B cell (primary cell): ENCODE measurements at places on chromosomes 3 and 15. TPM values are rescaled to one million over a fixed set of nuclear protein-coding genes. Genes with fewer than 3 reads are reported as not detected.

GRCh38 chr15:58159827-58160386 lies 21.7 kb downstream of the AQP9 start:
- no peak for DNase-seq

DNA sequence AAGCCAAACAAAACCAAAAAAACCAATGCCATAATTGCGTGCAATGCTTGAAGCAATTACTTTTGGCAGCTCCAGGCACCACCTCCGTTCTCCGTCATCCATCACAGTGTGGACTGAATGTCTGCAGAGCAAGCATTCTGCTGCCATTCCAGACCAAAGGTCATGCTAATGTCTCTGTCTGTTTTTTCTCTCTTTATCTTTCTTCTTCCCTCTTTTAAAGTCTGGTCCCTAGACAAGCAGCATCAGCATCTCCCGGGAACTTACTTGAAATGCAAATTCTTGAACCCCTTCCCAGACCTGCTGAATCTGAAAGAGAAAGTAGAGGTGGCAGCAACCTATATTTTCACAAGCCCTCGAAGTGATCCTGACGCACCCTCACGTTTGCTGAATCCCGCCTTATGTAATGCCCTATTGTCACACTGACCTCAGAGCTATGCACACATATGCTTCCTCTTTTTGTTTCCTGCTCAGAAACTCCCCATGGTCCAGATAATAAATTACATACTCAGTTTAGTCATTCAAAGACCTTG lies 297.3 kb upstream of the PROK2 start:
- peak; percentile 89 for DNase-seq

GRCh38 chr3:170180079-170180907 lies 1.2 kb downstream of the PHC3 start:
- no peak for DNase-seq

- no peak for DNase-seq
These were observed 82.8 kb upstream of the ABHD17C start for GRCh38 chr15:80612118-80612823.

GRCh38 chr3:126245811-126246727 lies 65.7 kb upstream of the ALDH1L1 start:
- DNase-seq, result no peak

- DNase-seq, result no peak
These were observed 23.6 kb downstream of the ZBTB38 start for GRCh38 chr3:141391991-141392316.

DNA sequence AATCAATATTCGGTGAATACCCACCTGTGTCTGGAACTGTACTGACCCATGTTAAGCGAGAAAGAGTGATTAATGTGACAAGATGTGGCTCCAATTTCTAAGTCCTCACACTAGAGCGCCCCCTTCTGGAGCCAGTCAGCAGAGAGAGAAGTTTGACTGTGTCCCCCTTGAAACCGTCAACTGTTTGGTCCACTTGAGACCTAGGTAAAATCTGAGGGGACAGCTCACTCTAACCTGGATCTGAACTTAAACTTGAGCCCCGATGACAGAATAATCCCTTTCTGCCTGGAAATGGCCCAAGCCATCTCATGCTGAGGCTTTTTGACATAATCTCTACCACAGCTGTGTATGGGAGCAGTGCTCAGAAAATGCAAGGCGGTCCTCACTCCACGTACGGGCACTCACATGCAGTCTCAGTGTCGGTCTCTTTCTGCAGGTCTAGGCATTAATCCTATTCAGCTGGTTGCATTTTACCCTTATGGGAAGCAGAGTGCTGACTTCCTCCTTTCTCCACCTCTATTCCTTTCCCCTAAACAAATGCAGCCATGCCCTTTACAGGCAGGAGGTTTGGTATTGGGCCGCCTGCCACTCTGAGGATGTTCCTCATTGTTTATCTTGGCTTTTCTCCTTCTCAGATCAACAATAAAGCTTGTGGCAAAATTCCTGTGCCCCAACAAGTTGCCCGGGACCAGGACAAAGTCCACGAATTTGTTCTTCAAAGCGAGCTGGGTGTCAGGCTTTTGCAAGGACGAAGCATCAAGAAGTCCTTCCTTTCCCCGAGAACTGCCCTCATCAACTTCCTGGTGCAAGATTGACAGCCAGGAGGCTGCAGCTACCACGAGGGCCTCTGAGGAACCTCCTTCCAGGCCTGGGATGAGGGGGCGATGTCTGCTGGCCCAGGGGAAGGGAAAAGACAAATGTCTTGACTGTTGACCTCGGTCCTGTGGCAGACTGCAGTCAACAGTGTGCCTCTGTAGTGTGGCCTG lies 47.5 kb upstream of the LIMD1 start:
- DNase-seq, result peak; percentile 20

DNA sequence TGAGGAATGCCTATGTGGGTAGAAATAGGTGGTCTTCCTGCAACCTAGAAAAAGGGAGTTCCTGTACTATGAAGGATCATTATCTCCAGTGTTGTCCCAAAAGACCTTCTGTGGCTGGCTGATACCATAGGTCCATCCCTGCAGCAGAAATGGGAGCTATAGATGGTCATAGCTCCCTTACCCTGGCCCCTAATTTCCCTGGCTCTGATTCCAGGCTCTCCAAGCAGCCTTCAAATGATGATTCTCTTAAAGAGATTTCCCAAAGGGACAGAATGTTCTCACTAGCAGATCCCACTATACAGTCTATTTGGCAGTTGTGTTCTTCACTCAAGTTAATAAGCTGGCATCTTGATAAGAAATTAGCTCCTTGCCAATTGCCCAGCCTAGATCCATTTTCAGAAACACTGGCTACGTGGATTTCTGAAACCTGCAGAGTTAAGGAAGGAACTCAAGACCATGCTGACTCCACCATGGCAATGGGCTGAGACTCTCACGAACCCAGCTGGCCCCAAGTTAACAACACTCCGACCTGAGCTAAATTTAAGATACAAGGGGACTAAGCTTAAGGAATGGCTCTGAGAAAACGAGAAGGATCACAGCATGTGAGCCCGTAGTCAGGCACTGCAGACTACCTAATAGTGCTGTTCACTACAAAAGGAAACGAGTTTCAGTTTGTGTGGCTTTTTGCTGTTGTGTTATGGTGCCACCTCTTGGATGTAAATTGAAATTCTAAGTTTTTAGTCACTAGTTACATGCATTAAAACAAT lies 11.4 kb downstream of the C15orf40 start:
- DNase-seq, result peak; percentile 68

GRCh38 chr3:5195605-5196004 lies 8.1 kb downstream of the EDEM1 start:
- peak; percentile 51 for DNase-seq

- no peak for DNase-seq
These were observed 22.8 kb upstream of the KCTD6 start for GRCh38 chr3:58469096-58469495.

GRCh38 chr3:17006132-17006852 lies 121.5 kb downstream of the PLCL2 start:
- DNase-seq, result no peak

Gene UCN2
- polyA plus RNA-seq, result not detected in 2 replicates

Gene SLC28A1
- not detected in 2 replicates for polyA plus RNA-seq

Gene SLC2A2
- polyA plus RNA-seq, result not detected in 2 replicates

Gene GOLIM4
- 2.5 and 3.0 TPM in 2 replicates for polyA plus RNA-seq

Gene FOXB1
- not detected in 2 replicates for polyA plus RNA-seq

Gene ASB14
- not detected in 2 replicates for polyA plus RNA-seq

Gene CCR1
- polyA plus RNA-seq, result 0.39 and 0.54 TPM in 2 replicates

Gene COL6A5
- polyA plus RNA-seq, result not detected in 2 replicates

Gene PLA2G4E
- polyA plus RNA-seq, result not detected in 2 replicates

Gene MYZAP
- 2.8 and 2.9 TPM in 2 replicates for polyA plus RNA-seq

Gene STRC
- polyA plus RNA-seq, result 1.3 and 1.7 TPM in 2 replicates
